ENCODE measurements at places on chromosomes 5 and 9.

- no peak for DNase-seq
These were observed 95.7 kb downstream of the ACTBL2 start for GRCh38 chr5:57386958-57387357.

GRCh38 chr5:10602031-10602806 lies 38.3 kb downstream of the ANKRD33B start:
- peak; percentile 87 for DNase-seq

GRCh38 chr5:92543201-92543600 lies 1037.8 kb downstream of the NR2F1-AS1 start:
- DNase-seq = no peak

DNA sequence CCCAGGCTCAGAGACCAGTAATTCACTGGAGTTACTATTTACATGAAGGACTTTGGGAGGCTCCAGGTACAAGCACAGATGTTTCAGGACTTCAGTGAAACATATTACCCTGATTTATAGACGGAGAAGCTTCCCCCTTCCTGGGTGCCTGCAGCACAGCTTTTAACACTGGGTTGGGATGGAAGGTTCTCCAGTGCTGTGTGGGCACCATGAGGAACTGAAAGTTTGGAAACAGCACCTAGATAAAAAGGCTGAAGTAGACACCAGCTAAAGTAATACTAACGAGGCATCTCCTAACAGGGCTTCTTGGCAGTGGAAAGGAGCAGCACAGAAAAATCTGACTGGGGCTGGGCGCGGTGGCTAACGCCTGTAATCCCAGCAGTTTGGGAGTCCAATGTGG lies 70.7 kb downstream of the GCNT1 start:
- no peak for DNase-seq

DNA sequence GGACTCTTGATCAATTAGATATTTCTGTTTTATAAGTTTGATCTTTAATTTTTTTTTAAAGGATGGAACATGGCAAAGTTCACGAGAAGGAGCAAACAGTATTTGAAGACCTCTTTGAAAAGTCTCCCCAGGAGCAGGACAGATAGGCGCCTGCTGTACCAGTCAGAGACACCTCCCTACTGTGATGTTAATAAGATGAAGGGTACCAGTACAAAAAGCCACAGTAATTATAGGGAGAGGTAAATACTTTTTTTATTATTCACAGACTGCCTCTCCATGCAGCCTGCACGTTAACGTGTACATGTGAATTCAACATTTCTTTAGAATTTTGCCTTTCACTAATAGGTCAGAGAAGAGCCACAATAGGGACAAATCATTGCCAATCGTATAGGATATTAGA lies 146.5 kb upstream of the CDH6 start:
- DNase-seq = no peak

DNA sequence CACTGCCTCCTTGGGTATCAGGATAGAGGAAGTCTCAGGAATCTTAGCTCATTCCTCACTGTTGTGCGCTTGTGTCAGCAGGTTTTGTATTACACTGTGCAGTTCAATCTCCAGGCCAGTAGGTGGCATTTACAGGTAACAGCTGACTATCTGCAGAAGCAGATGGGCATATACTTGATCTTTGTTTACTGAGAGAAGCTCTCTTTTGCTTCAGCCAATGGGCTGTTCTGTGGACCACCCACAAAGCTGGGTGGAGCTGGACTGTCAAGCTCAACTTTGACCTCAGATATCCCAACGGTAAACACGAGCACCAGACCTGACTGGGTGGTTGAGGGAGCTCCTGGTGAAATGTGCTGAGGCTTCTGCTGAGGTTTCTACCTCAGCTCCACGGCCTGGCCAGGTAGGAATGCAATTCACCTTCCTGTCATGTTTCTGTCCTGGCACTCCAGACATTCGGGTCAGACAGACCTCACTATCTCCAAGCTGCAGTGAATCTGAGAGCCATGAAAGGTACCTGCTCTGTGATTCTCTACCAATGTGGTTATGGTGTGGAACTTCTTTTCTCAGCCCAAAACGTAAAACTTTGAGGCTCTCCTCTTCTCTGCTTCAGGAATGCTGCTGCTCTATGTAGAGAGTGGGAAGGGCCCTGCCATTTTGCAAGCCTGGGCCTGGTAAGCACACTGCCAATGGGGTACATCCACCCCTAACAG lies 167.9 kb upstream of the ACTBL2 start:
- no peak for DNase-seq

DNA sequence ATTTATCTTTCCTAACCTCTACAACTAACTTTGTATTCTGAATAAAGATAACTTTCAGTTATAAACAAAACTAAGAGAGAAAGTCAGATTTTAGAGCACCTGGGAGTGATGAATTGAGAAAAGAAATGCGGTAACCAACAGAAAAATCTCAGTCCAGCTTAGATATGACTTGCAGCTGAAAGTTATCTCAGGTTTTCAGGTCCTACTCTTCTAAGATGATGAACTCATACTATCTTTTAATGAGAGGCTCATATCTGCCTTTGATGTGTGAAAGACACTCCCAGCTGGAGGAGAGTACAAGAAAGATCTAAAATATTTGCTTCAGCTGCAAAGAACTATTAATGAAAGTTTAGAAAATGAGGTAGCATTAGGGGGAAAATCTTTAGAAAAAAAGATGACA lies 190.5 kb downstream of the DENND1A start:
- DNase-seq = no peak

- no peak for DNase-seq
These were observed 143.2 kb downstream of the CTNND2 start for GRCh38 chr5:11760934-11761603.

DNA sequence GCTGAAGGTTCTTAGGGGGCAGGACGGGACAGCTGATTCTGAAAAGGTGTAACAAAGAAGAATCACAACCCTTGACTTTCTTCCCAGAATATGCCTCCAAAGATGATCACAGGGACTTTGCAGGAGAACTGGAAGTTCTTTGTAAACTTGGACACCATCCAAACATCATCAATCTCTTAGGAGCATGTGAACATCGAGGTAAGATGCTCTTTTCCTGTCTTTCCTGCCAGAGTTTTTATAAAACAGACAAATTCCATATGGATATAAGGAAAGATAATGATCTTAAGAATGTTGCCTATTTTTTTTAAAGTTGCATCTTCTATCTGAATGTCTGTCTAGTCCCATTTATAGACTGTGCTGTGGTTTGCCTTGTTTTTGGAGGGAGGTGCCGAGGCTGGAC lies 87.9 kb downstream of the EQTN start:
- DNase-seq = no peak

GRCh38 chr5:133222979-133223378 lies 171.2 kb downstream of the HSPA4 start:
- peak; percentile 60 for DNase-seq

DNA sequence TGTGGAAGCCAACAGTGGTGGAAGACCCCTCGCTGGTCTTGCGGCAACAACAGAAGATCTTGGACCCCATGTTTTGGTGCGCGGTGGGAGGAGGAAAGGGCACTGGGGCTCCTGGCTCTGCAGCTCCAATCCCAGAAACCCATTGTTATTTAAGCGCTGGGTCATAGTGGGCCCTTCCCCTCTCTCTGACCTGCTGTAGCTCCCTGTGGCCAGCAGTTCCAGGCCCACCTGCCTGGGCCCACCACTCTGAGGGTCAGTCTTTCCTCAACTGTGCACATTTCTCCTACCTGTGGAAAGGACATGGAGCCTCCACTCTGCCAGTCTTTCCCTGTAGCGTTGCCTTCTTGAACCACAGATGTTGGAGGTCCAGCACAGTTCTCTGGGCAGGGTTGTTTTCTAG lies at the start of gene TEX53:
Gene TEX53 (minus strand): TSS at position 101 of the 400 bp plus-strand sequence. CDS start 31 bp downstream, at position 70.
- DNase-seq = no peak

DNA sequence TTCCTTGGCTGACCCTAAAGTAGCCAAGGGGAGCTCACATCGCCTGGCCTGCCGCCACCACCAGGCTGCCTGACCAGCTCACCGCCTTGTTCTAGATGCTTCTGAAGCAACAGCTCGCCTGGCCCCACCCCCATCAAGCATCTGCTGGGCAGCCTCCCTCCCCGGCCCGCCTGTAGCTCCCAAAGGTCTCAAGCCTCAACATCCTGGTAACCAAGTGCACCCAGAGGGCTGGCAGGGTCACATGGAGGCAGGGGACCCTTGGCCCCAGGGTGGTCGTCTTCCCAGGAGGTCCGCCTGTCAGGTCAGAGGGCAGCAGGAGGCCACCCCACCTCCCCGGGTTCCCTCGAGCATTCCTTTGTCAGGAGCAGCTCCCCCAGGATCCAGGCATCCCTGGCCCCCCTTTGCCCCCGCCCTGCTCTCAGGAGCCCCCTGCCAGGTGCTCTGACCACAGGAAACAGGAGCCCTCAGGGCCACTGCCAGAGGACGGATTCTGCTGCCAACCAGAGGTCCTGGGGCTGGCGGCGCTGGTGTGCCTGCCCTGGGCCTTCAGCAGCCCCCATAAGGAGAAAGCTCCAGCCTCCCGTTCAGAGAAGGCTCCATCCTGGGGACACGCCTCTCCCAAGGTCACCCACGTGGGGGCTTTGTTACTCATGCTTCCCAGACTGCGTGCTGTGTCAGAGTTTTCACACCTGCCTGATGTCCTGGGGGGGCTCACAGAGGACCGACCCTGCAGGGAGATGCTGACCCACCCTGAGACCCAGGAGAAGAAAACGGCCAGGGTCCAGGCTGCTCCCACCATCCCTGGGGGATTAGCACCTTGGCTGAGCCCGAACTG lies 3.5 kb upstream of the LRRC14B start:
- no peak for DNase-seq

DNA sequence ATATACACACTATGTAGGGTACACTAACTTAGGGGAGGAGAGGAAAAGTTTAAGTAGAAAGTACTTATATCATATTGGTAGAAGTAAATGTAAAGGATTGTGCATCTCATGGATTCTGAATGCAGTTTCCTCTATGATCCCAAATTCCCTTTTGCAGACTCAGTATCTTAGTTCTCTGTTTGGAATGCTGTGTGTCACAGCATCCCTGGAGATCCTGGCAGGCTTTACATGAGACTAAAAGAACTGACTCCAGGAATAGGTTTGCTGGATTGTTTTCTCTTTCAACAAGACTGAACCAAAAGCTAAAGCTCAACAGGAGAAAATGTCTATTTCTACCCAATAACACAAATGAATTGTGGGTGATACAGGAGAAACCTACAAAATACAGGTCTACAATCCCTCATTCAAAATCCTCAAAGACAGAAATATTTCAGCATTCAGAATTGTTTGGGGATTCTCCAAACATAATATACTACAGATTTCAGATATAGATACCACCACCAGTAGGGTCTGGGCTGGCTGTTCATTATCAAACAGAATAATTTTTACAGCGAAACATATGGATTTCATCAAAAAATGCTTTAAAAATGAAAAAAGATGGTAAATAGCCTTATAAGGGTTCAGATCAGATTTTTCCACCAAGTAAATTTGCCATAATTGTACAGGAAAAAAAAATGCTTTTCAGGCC lies 324.7 kb upstream of the GRAMD2B start:
- DNase-seq = no peak

DNA sequence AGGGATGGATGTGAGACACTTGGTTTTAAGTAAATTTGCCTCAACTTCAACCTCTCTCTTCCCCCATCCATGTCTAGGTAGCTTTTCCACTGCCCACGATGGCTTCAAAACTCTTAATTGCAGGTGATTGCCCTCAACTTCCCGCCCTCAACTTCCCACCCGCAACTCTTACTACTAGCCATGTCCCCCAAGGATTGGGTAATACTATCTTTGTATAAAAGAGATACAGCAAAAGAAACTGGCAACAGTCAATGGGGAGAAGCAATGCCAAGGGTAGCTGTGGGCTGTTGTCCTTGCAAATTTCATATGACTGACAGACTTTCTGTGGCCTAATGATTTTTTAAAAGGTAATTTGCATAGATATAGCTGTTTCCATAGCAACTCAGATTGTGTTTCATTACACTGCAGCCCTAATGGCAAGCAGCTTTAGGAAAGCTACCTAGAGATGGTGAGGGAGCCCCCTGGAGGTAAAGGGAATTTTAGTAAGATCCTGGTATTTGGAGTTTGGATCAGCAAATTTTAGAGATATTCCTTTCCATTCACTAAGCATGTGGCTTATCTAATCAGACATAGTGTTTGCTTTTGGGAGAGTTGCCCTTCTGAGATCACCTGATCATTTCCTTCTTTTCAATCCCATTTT lies 421.5 kb upstream of the DAP start:
- peak; percentile 86 for DNase-seq

DNA sequence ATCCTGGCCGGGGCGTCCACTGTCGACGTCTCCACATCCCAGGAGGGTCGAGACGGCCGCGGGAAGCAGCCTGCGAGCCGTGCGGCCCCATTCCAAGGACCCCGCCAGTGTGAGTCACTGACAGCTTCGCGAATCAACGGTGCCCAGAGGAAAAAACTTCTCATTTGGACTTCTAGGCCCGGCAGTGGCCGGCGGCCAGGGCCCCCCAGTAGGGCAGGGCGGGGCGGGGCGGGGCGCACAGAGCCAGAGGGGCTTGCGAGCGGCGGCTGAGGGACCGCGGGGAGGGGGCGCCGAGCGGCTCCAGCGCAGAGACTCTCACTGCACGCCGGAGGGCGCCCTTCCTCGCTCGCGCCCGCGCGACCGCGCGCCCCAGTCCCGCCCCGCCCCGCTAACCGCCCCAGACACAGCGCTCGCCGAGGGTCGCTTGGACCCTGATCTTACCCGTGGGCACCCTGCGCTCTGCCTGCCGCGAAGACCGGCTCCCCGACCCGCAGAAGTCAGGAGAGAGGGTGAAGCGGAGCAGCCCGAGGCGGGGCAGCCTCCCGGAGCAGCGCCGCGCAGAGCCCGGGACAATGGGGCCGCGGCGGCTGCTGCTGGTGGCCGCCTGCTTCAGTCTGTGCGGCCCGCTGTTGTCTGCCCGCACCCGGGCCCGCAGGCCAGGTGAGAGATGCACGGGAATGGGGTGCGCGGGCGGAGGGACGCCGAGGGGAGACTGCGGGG lies at the start of gene F2R:
Gene F2R (plus strand): TSS at position 391 of the 720 bp plus-strand sequence. CDS start 182 bp downstream, at position 573.
- peak; percentile 88 for DNase-seq

- DNase-seq = no peak
These were observed 15.0 kb downstream of the GFPT2 start for GRCh38 chr5:180338001-180338707.

GRCh38 chr5:136276946-136277345 lies 84.0 kb upstream of the SMIM32 start:
- no peak for DNase-seq

DNA sequence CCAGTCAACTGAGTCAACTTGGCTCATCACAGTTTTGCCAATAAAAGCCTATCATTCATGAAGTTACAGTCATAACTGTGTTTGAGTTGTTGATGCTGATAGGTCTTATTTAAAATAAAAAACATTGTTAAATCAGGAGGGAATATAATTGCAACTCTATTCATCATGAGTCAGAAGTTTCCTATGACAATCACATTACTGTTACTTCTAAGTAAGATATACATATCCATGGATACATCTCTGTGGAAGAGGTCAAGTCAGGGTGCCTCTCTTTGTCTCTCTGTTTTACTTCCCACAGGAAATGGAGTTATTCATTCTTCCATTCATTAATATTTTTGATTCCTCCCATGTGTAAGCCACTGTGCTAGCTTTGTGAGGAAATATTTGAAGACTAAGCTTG lies 2015.4 kb upstream of the WWC1 start:
- DNase-seq = no peak

DNA sequence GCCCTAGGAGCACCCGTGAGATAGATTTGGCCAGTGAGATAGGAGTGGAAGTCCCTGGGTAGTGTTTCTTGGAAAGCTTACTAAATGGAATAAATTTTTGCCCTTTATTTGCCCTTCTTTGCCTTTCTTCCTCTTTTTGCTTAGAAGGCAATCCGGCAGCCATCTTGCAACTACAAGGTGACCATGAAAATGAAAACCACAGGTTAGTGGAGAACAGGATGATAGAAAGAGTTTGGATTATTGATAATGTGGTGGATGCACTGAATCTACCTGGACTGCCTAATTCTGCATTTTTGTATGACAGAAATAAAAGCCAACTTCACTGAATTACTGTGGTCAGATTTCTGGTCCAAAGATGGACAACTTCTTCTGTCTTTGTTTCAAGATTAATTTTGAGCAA lies 33.2 kb downstream of the TARS1 start:
- no peak for DNase-seq

Measured in brain (organoid and tissue), 16 donors.